Germinal center (tissue), 1 donor: ENCODE measurements at places on chromosomes 2 and 18.

- no peak for DNase-seq
Observed at GRCh38 chr2:181948227-181948626, 37.4 kb upstream of the PPP1R1C start.

- DNase-seq, result no peak
Observed at GRCh38 chr2:145744541-145745386, 1224.8 kb upstream of the ZEB2 start.

DNA sequence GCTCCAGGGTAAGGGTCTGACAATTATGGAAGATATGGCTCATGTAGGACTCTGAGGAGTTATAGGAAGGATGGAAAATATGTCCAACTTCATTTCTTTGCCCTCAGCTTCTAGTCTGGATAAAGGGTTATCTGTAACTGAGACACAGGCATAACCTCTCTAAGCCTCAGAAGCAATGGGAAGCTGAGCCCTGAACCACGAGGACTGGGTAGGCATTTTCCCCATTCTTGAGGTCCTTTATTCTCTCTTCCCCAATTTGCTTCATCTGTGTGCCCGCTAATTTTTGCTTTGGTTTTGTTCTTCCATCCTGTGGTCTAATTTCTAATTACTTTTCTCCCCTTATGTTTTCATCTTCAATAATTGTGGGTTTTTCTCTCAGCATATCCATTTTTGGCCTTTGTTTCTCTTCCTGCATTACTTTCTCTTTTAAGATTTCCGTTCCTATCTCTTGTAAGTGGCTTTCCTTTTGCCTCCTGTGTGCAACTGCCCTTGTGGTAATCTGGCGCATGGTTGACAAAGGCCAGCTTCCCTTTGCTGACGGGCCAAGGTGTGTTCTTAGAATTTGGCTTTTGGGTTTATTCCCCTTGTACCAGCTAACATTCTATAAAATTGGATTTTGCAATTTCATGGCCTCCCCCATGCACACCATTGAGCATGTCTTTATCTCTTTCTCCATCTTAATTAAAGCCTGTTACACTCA lies 343.8 kb downstream of the TXNL1 start:
- DNase-seq, result no peak

DNA sequence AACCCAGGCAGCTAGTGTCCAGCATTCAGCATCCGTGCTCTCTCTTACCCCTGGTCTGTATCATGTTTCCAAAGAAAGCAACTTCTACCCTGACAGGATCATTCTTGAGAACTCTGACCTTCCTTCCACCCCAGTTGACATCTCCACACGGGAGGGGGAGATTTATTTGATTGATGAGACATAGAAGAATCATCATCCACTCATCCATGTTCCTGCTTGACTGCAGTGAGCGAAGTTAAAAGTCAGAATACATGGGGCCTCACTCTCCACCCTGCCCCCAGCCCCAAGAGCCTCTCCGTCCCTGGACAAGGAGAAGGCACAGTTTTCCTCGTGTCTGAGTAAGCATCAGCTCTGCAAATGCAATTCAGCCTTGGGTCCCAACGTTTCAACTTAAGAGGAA lies 356.0 kb upstream of the TNP1 start:
- no peak for DNase-seq

- DNase-seq, result no peak
Observed at GRCh38 chr2:218992703-218993344, 398 bp downstream of the CRYBA2 start.

DNA sequence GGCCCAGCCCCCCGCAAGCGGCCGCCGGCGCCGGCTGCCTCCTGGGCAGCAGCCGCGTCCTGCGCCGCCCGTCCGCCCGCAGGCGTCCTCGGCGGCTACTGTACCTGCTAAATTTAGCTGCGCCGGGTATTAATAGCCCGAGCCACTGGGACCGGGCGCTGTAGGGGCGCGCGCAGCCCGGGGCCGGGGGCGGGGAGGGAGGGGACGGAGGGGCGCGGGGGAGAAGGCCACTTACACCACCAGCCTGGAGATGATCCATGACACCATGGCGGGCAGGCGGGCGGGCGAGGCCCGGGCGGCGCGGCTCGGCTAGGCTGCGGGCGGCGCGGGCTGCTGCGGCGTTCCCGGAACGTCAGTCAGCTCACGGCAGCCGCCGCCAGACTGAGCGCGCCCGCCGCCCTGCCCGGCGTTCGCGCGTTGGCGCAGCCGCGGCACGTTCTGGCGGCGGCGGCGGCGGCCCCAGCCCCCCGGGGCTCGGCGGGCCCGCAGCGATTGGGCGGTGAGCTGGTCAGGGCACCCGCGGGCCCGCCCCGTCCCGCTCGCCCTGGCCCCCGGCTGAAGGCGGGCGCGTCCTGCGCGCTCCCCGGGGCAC lies at the start of gene REEP1:
REEP1 (minus strand) TSS at position 383 of the 592 bp plus-strand sequence; CDS start at position 267, 116 bp downstream.
- DNase-seq, result peak; percentile 54

- DNase-seq, result no peak
Observed at GRCh38 chr2:103265521-103265920, 503.7 kb downstream of the TMEM182 start.
